ENCODE measurements at places on chromosomes 11 and 22. TPM values are rescaled to one million over a fixed set of nuclear protein-coding genes. Genes with fewer than 3 reads are reported as not detected.

- DNase-seq = no peak
Measured at GRCh38 chr22:24333301-24333700, 62.7 kb downstream of the SPECC1L start.

DNA sequence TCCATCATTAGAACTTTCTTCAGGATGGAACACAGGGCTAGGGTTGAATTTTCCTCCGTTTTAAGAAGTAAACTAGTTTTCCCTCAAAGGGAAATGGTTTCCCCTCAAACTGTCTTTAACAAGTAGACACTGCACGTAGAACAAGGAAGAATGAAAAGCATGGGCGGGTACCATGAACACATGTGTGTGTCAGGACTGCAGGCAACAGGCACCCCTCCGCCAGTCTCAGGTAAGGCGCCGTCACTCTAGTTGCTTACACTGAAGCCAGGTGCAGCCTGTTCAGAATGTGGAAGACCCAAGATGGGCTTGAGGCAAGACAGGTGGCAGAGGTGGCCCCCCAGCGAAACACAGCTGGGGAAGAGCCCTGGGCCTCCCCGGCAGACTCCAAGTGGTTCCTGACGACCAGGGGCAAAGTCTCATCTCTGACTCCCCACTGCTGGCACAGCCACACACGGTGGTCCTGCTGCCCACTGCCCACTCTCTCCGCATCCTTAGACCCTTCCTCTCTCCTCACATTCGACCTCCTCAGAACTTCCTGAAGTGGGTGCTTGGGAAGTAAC is 25.4 kb upstream of the MOB2 start:
- peak; percentile 6 for DNase-seq

DNA sequence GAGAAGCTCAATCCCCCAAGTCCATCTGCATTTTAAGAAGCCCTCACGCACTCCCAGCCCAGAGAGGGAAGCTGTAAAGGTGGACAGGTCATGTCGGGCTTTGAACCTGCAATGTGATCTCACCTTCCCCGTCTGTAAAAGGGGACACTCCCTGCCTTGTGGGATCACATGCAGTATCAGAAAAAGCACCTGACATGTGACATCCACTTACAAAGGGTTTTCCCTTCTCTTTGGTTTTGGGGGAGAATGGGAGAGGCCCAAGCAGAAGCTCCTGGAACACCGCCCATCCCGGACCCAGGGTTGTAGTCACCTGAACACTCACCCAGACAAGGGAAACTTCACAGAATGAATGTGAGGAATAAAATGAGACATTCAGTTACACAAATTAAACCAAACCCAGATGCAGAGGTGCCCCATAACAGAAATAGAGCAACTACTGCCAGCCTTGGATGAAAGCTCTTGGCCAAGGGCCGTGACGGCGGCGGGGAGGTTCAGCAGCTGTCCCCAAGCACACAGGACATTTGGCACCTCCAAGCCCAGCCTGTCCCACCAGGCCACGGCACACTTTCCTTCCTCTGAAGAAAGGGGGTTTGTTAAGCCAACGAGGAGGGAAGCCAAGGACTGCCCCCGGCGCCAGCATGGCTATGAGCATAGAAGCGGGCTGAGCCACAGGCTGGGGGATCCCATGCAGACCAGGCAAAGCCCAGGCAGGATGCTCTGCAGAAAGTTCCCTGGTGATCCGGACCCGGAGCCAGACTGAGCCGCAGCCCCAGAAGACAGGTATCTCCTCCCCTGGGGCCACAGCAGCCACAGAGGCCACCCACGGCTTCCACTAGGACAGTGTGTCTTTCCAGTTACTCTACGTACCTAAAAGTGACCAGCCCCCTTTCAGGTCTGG is 3.8 kb downstream of the BID start:
- no peak for DNase-seq

DNA sequence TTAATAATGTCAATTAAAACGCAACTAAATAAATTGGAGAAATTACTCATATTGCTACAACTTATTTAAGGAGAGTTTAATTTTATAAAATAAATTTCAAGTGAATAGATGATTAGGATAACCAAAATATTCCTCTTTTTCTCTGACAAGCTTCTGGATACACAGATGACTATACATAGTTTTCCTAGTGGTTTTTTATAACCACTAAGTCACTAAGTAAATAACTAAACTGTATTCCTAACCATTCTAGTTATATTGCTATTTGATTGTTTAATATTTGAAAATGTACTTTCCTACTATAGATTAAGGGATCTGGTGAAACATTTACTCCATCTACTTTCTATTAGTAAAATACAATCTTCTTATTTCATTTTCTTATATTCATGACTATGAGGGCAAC is 4.7 kb upstream of the ANGPTL5 start:
- DNase-seq = no peak

GRCh38 chr22:42270176-42270509 is 310 bp downstream of the TCF20 start:
- no peak for DNase-seq

GRCh38 chr11:121534131-121535093 is 81.6 kb upstream of the SORL1-AS1 start:
- peak; percentile 23 for DNase-seq

DNA sequence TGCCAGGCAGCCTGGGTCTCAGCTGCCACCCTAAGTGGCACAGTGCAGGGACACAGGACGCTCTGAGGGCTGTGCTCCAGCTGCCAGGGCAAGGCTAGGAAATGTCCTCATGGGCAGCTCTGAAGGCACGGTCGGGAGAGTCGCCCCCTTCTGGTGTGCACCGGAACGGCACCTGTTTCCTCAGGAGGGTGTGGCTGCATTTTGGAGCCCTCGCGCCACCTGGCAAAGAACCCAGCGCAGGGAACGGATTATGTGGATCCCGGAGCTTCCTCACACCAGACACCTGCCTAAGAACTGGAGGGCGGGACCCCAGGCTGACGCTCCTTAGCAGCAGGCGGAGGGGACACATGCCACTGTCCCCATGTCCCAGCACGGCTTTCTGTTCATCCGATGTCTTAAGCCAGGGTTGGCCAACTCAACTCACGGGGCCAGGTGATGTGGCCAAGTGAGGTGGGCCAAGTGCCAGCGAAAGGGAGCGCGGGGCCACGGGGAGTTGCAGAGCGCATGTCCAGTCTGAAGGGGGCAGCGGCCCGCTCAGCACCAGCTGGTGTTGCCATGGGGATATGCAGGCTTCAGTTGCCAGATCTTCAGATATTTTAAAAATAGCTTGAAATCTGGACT is 5.1 kb upstream of the SLC22A8 start:
- no peak for DNase-seq

Gene CD248
- 10.5 TPM for total RNA-seq

Gene HORMAD2
- not detected for total RNA-seq

GRCh38 chr11:38547462-38547861 is 1949.4 kb upstream of the RAG2 start:
- no peak for DNase-seq
